ENCODE measurements at places on chromosomes 1 and 21.

DNA sequence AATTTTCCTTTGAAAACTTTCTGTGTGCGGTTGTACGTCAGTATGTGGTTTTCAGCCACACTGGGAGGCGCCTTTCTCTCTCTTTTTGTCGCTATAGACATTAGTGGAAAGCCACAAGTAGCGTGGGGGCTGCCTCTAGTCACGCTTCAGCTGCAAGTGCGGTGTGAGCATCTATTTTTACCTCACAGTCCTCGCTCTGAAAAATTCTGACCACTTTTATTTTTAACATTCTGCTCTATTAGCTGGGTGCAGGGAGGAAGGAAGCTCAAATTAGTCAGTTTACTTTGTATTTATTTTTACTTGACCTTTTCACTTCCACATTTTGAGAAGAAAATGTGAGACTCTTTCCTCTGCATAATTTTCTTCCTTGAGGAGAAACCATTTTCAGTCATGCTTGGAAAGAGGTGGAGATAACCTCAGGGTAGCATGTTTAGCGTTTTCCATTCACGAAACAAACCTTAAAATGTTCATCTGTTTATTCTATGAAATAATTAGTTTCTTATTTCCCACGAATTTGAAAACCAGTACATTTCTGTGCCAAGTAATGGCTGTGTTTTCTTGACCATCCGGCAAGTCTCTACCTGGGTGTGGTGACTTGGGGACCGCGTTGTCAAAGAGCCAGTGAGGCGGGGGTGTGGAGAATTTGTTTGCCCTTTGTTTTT, 35.6 kb downstream of the ADARB1 start:
- DNase-seq = no peak

DNA sequence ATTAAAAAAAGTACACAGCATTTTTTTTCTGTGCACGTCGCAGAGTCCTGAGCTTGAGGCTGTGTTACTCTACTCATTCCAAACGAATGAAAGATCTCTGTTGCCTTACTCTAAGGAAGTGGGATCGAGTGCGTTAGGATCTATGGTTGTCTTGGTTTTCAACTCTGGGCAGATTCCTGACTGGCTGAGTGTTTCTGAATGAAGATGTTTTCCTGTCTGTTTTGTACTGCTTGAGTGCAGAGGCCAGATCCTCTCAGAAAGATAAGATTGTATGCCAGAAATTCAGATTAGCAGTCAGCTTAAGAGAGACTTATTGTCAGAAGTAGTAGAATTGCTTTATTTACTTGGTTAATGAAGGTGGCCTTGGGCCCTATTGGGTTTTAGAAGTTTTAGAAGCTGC, 14.0 kb downstream of the PLA2G2E start:
- DNase-seq = no peak

DNA sequence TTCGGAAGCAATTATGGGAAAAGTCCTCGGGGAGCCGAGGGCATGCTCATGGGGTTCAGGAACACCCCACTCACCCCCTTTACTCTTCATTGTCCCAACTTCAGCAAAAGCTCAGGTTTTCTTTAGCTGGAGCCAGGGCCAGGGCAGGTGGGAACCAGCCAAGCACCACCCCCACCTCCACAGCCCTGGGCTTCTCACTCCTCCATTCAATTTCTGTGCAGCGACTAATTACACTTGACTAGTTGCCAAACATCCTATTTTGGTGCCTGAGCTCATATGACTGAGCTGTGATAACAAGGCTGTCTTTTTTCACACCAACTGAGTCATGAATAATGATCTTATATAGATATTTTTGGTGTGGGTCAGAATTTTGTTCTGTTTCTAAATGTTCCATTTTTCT, 257.2 kb upstream of the AJAP1 start:
- no peak for DNase-seq

GRCh38 chr1:186858923-186859322, 30.2 kb downstream of the PLA2G4A start:
- no peak for DNase-seq

DNA sequence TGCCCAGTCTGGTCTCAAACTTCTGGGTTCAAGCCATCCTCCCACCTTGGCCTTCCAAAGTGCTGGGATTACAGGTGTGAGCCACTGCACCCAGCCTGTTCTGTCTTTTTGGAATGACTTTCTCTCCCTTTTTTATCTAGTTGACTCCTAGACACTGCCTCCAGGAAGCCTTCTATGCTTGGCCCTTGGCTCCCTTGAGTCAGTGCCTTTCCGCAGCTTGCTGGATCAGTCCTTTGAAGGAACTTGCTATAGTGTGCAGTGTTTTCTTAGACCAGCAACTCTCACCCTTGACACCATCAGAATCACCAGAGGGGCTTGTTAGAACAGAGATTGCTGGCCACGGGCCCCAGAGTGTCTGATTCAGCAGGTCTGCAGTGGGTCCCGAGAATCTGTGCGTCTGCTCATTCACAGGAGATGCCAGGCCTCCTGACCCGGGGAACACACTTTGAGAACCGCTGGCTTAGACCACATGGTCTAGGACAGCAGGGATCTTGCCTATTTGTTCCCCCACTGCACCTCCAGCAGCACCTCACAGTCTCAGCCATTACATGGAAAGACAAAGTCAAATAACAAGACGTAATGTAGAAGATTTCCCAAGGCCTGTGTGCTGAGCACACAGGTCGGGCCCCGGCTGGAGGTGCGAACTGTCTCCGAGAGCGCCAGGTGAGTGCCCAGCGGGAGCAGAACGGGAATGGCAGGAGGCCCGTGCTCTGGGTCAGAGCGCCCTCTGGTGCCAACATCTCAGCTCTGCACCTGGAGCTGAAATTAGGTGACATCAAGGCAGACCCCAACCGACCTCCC, 27.4 kb upstream of the CTPS1 start:
- peak; percentile 38 for DNase-seq

DNA sequence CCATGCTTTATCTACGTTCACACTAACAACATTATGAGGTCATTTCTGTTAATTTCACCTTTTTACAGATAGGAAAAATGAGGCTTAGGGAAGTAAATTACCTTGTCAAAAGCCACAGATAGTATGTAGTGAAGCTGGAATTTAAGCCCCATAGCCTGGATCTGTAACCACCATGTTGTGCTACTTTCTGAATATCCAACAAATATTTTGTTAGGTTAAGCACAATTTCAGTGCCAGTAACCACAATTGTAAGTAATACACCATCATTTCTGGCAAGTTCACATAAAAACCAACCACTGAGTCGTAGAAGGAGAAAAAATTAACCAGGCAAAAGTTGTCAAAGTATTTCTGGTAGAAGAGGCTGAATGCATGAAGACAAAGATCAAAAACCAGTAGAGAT, 593.1 kb upstream of the CAMK1G start:
- DNase-seq = no peak

GRCh38 chr1:190303501-190303900, 174.2 kb downstream of the BRINP3 start:
- DNase-seq = no peak

- no peak for DNase-seq
Measured at GRCh38 chr1:39590546-39590945, 14.0 kb upstream of the PABPC4 start.

DNA sequence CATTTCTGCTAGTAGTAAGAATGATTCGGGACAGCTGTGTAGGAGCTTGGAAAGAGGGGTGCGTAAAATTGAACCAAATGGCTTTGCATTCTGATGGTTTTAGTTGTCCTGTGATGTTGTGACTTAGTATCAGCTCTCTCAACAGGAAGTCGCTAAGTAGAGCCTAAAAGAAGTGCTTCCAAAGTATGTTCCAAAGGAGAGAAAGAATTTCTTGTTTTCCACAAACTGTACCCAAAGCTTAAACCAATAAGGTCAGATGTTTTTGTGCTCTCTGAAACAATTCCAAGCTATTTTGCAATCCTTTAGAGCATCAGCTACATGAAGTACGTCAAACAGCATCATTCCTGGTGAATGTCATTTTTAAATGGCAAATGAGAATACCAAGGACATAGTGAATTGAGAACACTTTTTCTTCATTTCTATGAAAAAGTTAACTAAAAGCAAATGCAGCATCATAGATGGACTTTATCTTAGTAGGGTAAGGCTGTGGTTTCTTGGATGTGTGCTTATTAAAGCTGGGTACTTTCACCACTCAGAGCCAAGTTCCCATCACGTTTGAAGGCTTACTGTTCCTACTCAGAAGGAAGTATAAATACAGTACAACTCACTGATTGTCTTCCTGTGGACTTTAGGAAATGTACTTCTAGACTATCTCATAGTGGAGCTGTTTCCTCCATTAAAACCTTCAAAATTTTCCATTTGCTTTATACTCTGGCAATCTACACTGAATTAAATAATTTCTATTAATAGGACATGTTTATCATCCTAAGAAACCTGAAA, 148.6 kb downstream of the C1orf21 start:
- DNase-seq = no peak

GRCh38 chr1:9688599-9688998, 37.1 kb downstream of the PIK3CD start:
- no peak for DNase-seq

DNA sequence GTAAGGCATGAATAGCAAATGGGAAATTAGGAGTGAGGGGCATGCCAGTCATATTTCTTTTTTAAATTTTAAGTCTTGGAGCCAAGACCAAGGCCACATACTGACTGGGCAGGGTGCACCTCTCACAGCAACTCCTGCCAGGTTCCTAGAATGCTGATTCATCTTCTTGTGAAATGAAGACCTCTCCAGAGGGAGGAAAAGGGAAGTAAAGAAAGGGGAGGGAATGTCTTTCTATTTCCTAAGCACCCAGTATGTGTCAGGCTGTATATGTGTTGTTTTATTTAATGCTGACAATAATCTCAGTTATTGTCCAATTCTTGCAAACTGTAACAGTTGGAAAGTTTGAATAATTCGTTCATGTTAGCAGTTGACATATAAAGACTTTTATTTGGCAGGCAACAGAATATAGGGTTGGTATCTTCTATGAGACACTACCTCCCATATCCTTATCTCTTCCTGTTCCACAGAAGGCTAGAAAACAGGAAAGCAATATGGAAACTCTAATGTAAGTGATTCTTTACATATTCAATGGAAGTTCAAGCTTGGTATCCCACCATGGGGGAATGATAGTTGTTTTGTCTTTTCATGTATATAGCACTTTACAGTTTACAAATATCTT, 259.1 kb upstream of the USP24 start:
- no peak for DNase-seq

- DNase-seq = no peak
Measured at GRCh38 chr1:66676613-66677298, 75.5 kb upstream of the DYNLT5 start.

GRCh38 chr1:99507906-99508732, 137.8 kb upstream of the PALMD start:
- DNase-seq = no peak

DNA sequence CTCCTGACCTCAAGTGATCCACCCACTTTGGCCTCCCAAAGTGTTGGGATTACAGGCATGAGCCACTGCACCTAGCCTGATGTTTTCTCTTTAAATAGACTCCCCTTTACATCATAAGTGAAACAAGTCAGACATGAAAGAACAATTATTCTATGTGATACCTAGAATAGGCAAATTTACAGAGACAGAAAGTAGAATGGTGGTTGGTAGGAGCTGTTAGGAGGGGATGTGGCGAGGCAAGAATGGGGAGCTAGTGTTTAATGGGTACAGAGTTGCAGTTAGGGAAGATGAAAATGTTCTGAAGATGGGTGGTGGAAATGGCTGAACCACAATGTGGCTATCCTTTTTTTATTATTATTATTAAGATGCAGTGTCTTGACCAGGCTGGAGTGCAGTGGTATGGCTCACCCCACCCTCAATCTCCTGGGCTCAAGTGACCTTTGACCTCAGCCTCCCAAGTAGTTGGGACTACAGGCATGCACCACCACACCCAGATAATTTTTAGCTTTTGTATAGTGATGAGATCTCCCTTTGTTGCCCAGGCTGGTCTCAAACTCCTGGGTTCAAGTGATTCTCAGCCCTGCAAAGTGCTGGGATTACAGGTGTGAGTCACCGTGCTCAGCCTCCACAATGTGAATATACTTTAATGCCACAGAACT, 28.4 kb downstream of the ELF3 start:
- no peak for DNase-seq

DNA sequence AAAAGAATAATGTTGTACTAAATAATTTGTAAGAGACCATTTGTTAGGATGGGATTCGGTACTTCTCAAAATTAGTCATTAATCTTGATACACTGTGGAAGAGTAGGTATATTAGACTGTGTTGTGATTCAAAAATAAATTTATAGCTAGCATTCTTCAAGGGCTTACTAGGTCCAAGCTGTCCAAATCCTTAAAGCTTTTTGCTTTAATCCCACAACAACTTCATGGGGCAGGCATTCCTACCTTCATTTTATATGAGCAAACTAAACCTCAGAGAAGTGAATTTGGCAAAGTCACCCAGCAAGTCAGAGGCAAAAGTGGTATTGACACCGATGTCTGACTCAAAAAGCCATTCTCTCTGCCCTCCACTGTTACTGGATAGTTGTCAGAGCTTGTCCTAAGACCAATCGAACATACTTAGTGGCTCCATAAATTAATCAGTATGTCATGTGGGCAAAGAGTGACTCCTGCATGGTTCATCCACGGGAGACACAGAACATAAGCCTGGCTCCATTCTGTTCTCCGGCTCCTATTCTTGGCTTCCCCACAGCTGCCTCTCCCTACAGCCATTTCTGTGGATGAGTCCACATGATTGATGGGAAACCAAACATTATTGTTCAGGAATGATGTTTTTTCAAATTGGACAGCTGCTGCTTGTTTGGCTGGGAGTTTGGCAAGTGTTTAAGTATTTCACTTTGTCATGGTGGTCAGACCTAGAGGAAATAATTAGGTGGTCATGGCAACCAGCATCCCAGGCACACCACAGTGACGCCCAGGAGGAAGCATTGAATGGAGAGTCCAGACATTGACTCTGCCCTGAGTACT, 133.4 kb upstream of the FGGY start:
- no peak for DNase-seq

DNA sequence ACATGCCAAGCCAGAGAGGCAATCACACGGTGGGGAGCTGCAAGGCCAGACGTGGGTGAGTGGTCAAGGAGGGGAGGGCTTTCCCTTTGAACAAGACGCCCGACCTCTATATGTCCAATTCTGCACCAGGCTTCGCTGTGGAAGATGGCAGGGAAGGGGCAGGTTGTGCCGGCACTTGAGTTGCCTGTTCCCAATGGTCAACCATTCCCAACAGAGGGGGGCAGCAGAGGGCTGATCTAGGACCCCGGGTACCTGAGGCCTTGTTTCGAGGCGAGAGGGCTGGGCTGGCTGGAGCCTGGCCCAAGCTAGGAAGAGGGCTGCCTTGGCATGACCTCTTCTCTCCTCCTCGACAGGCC, 64.9 kb downstream of the TMEM53 start:
- no peak for DNase-seq

Measured in activated T-helper 1 cell treated with anti-CD3 and anti-CD28 coated beads, Interleukin-2, amount 50 U/mL, for 16 hours (primary cell).